GOT3 (cell line): ENCODE measurements at places on chromosomes 6 and 20.

GRCh38 chr20:50813801-50814200 lies 18.9 kb downstream of the BCAS4 start:
- no peak for DNase-seq

- no peak for DNase-seq
Measured at GRCh38 chr6:34897716-34898115, 8.7 kb downstream of the ANKS1A start.

- DNase-seq: no peak
Measured at GRCh38 chr20:3115190-3116107, 30.9 kb upstream of the AVP start.

DNA sequence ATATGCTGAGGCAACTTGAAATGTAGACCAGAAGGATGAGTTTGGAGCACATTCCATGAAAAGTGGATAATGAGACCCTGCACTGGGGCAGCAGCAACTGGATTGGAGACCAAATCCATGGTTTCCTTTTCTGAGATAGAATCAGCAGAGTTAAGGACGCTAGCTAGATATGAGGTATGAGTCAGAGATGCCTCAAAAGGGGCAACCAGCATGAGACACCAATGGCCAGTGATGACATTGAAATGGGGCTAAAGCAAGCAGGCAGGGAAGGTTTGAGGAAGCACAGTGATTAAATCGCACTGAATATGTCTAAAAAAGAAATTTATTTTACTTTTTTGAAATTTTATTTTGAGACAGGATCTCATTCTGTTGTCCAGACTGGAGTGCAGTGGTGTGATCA lies 802.4 kb downstream of the TFAP2A start:
- DNase-seq: no peak

- no peak for DNase-seq
Measured at GRCh38 chr6:128696691-128697689, 176.6 kb upstream of the PTPRK start.

GRCh38 chr6:116405138-116405537 lies 34.4 kb downstream of the DSE start:
- DNase-seq: no peak

DNA sequence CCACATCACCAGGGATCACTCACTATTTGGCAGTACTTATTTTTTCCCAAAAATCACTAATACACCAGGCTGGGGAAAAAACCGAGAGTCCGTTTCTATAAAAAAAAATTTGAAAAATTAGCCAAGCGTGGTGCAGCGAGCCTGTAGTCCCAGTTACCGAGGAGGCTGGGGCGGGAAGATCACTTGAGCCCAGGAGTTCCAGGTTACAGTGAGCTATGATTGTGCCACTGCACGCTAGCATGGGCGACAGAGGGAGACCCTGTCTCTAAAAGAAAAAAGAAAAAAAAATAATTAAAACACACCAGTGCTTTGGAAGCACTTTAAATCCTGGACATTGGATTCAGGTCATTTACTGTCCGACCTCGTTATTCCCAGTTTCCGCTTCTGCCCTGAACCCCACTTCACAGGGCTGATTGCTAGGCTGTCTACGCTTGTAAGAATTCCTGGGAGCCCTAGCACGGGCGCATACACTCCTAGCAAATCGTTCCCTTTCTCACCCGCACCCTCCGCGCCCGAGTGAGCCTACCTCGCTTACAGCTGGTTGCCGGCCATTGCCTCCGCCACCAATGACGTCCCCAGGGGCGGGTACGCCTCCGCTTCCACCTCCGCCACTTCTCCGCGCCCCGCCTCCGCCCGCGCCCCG lies at the start of gene TPMT:
Gene TPMT, minus strand, starts transcription at position 571 of the 643 bp plus-strand sequence. CDS start 5,950 bp downstream, outside the sequence.
- no peak for DNase-seq

DNA sequence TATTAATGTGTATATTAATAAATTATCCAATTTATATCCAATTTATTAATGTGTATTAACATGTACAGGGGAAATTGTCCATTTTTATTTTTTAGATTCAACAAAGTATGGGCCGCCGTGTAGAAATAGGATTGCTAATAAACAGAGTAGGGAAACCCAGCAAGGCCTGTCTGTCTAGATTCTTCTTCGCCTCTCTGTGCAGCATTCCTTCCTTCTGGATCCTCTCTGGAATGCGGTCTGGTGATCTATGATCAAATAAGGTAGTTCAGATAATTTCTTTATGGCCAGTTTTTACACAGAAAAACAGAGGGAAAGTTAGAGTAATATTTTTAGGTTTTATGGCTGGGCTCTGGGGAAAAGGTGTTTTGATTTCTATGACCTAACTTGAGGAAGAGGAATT lies 19.9 kb upstream of the HFE start:
- DNase-seq: no peak
